ENCODE measurements at places on chromosomes 11 and 22.

- no peak for DNase-seq
These were observed 331.1 kb upstream of the NARS2 start for GRCh38 chr11:78905756-78906155.

DNA sequence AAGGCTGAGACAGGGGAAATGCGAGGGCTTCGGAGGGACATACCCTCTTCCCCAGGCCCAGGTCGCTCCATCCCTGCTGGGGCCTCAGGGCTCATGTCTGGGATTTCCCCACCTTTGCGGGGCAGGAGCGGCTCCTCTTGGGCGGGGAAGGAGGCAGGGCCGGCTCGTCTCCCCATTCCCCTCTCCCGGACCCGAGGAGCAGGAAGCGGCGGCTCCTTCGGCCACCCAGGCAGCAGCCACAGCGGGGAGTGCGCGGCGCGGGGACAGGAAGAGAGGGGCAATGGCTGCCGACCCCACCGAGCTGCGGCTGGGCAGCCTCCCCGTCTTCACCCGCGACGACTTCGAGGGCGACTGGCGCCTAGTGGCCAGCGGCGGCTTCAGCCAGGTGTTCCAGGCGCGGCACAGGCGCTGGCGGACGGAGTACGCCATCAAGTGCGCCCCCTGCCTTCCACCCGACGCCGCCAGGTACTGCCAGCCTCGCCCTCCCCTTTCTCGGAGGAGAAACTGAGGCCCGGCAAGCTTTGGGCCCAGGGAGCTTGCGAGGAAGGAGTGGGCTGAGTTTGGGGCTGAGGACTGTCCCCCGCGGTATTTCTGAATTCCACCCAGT, at the start of gene ANKK1:
Gene ANKK1 (plus strand): TSS at position 175 of the 607 bp plus-strand sequence. CDS start 106 bp downstream, at position 281.
- no peak for DNase-seq

GRCh38 chr11:69135420-69136363, 20.0 kb upstream of the SMIM38 start:
- no peak for DNase-seq

- no peak for DNase-seq
These were observed 24.0 kb upstream of the SMTN start for GRCh38 chr22:31056986-31057599.

GRCh38 chr11:109929308-109929707, 163.9 kb upstream of the ZC3H12C start:
- no peak for DNase-seq

- DNase-seq, result peak; percentile 15
These were observed 19.1 kb downstream of the MUC6 start for GRCh38 chr11:1017269-1018005.

GRCh38 chr11:293271-293851, 4.4 kb downstream of the PGGHG start:
- DNase-seq, result no peak

DNA sequence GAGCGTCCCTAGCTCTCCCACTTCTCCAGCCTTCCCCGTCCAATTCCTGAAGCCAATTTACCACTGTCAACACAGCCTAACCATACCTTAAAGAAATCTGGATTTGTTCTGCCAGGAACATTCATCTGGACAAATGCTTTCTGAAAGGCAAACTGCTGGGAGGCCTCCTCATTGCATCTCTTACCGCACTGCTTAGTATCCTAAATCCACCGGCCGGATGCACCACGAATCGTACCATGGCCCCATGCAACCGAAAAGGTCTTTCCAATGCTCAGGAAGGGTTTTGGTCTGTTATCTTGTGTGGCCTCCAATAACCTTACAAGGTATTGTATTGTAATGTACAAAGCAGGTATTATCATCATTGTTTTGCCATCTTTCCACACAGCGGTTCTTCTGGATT, 57.6 kb downstream of the MYH9 start:
- no peak for DNase-seq

DNA sequence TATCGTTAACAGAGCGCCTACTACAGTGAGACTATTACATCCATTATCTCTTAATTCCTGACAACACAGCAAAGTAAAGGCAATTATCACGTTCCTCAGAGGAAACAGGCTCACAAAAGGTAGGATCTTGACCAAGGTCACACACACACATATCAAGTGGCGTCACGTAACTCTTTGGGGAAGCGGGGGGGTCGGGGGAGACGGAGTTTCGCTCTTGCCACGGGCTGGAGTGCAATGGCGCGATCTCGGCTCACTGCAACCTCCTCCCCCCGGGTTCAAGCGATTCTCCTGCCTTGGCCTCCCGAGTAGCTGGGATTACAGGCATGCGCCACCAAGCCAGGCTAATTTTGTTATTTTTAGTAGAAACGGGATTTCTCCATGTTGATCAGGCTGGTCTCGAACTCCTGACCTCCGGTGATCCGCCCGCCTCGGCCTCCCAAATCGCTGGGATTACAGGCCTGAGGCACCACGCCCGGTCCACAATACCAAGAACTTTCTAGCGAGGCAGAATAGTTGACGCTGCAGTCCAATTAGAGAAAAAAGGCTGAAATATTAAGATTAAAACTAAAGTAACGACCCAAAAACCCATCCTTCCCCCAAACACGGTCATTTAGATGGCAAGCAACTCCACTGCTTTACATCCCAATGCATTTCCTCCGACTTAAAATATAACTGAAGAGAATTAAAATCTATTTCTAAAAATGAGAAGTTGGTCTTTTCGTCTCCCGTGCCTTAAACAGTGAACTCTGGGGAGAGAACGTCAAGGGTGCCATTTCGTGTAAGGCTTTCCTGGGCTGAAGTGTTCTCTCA, 1.2 kb downstream of the DDX17 start:
- DNase-seq, result peak; percentile 63

GRCh38 chr11:47438721-47439120, 10.2 kb downstream of the RAPSN start:
- no peak for DNase-seq

DNA sequence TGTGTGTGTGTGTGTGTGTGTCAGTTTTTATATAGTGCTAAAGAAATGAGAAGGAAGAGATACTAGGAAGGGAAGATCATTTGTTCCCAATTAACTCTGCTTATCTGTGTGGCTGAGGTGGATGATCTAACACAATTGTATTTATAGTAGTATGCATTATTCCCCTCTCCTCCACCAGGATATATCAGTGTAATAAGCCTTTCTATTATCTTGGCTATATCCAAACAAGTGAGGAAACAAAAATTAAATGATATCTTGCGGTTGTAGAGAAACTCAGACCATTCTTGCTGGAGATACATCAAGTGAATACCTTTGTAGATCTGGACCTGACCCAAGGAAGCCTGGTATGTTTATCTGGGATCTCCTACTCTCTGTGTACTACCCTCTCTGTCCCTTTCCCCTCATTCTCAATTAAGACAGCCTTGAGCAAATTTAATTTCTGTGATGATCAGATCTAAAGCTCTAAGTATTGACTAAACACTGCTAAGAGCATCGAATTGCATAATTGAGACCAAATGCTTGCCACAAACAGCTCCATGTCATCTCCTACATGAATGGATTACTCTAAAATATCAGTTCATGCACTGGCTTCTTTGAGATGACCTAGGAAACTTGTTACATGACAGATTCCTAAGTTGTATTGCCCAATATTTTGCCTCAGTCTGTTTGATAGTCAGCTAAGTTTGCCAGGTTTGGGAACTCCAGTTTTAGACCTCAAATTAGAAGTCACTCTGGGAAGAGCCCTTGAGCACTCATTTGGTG, 185.3 kb upstream of the CTSC start:
- DNase-seq, result no peak

DNA sequence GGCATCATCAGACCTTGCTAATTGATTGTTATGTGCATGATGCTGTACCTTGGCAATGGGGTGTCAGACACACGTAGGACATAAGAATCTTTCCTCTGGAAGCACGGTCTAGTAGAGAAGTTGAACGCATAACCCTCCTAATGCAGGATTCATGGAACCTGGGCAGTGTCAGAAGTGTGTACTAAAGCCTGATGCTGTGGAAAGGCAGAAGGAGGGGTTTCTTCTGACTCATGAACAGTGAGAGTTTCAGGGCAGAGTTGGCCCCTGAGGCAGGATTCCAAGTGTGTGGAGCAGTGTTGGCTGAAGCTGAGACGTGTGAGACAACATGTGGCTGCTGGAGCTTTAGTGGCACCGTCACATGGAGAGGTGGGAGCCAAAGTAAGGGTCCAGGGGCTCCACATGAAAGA, 3.5 kb downstream of the PANX1 start:
- DNase-seq, result no peak

DNA sequence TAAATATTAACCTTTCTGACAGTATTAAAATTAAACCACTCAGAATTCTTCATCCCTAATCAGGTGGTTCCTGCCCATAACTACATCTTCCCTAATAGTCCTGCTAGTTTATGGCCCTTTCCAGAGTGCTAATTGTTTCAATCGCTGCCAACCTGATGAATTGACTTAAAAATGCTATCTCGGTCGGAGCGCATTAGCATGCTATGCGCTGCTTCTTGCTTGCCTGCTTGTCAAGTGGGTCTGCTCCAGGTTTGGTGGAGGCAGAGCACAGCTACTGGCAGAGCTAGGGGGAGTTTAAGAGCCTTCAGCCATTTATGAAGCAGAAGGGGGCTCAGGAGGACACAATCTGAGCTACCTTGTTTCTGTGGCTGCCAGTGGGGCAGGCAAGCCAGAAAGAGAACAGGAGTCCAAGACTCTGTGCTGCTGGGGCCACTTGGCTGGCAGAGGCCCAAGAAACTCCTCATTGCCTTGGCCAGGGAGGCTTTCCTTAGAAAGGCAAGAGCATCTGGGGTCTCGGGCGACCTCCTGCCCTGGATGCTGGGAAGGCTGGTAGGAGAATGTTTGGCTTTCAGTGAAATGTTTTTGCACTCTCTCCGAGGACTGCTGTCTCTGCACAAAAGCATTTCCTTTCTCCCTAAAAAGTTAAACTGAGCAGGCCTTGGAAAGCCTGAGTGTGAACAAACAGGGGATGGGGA, 62.1 kb upstream of the PHOX2A start:
- no peak for DNase-seq

- DNase-seq, result no peak
These were observed 889 bp downstream of the PLAAT4 start for GRCh38 chr11:63537293-63538101.
